ENCODE measurements at places on chromosomes 5 and 9.

- DNase-seq = no peak
These were observed 127.8 kb downstream of the ZNF354C start for GRCh38 chr5:179187681-179188575.

- DNase-seq = no peak
These were observed 5.5 kb downstream of the ANXA2R start for GRCh38 chr5:43034591-43034968.

GRCh38 chr9:122125158-122125508 lies 32.0 kb upstream of the TTLL11 start:
- peak; percentile 90 for DNase-seq

GRCh38 chr5:172395483-172395882 lies 58.8 kb downstream of the SH3PXD2B start:
- DNase-seq = peak; percentile 90

DNA sequence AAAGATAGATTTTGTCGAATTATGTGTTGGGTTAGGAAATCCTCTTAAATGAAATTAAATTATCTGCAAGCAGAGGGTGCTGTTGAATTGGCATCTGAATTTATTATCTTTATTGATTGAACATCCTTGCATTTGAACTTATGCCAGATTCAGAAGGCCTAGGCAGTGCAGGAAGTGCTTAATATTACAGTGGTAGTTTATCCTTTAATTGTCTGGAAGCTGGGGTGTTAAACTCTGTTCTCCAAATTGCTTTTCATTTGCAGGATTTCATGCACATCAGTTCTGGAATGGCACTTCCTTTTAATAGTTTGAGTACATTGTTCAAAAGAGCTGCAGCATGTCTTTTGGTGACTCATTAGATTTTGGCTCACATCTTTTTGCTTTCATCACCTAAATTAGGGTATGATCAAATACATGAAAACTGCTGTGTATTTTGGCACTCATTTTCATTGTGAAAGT lies 186.3 kb downstream of the KDM4C start:
- peak; percentile 62 for DNase-seq

DNA sequence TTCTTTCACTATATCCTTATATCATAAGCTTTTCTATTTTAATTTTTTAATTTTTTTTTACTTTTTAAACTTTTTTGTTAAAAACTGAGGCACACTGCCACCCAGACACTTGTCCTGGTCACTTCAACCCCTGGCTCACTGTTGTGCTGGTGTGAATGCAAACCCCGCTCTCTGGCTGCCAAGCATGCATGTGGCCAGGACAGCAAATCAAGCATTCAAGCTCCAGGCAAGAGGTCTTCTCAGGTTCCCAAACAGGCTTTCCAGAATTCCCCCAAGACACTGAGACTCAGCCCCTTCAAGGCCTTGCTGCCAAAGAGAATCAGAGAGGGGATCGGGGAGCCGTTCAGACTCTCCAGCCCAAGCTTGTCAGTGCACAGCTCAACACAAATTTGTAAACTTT lies 139.9 kb downstream of the FANCC start:
- no peak for DNase-seq

DNA sequence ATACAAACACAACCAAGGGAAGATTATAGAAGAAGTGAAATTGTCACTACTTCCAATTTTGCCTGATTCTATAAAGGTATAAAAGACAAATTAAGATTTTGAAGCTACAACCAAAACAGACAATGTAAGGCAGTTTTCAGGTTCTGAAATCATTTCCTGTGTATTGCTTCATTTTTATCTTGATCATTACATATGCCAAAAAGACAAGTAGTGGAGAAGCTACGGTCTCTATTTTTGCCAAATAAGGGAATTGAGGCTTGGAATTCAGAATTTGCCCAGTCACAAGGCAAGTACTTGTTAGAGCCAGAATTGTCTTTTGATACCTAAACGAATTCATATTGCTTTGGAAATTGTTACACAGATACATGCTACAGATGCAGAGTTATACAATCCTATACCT lies 20.6 kb downstream of the EDIL3 start:
- DNase-seq = peak; percentile 4

DNA sequence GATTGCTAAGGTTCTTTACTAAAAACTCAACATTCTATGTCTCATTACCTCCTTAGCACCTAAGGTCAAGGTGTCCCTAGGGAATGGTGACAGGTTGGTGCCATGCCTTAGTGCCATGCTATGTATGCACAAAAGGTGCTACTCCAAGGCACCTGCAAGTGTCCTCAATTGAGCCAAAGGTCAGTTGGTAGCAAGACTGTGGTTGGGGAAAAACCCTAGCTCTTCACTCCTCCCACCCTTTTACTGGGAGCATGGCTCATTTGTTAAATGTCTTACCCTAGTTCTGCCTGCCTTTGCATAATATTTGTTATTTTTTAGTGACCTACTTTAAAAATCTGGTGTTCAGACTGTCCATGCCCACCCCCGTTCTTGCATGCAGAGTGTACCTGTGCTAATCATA lies 17.0 kb downstream of the ACO1 start:
- no peak for DNase-seq

DNA sequence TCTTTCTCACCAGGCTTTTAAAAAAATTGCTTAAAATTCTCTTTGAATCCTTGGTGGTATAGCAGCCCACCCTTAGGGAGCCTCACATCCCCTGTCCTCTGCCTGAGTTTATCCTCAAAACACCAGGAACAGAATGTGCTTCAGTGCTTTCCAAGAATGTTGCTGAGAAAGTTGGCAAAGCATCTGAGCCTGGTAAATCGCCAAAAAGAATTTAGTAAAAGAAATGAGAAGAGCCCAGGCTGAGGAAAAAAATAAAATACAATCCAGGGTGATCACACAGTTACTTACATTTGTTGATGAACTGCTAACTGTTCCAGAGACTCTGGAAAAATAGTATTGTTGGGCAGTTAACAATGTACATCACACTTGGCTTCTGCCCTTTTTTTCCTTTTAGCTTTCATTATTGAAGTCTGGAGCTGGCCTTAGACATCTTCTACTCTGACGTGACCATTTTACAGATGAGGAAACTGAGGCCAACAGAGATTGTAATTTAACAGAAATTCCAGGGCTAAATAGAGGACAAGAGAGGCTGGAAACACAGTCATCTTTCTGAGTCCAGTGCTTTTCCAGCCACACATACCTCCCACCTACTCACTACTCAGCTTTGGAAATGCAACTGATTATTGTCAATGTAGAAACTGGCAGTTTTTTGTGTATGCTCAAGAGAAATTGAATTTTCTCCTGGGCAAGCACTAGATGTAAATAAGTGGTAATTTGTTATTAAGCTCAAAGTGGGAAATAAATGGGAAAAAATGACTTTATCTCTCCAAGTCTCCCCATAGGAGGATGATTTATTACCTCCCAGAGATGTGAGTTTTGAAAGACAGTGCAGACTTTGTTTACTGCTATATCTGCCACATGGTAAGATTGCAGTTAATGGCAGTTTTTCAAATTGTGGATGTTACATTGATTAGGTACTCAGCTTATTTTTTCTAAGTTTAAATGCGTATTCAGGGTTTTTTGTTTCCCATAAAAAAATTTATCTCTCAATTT lies 86.7 kb upstream of the ALDH1A1 start:
- no peak for DNase-seq

DNA sequence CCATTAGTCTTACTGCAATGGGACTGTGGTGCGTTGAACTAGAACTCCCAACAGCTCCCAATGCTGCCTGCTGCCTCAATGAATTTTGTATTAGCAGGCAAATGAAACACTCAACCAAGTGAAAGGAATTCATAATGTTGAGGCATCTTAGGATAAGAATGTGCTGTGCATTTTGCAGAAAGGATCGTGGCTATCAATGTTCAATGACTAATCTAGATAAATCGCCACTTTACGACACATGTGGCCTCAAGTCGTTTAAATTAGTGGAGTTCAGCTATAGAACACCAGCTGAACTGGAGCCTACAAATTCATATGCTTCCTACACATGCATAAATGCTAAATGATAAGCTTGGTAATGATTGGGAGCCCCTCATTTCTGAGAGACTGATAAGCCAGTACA lies 318.4 kb downstream of the PSAT1 start:
- no peak for DNase-seq

DNA sequence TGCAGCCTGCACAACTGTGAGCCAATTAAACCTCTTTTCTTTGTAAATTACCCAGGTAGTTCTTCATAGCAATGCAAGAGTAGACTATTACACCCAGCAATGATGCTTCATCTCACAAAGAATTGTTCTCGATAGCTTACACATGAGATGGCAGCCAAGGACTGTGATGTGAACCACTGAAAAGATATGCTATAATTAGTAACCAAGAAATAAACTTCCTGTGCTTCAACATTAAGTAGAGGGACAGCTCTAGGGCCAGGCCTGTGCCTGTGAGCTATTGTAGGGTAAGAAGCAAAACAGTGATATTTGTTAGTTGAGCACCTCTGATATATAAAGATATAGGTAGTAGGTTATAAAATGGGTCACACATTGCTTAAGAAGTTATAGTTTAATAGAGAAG lies 41.8 kb upstream of the DPYSL3 start:
- no peak for DNase-seq

- peak; percentile 19 for DNase-seq
These were observed 65.5 kb upstream of the DMRT3 start for GRCh38 chr9:911005-911404.

GRCh38 chr9:974996-975739 lies 1.3 kb upstream of the DMRT3 start:
- no peak for DNase-seq

DNA sequence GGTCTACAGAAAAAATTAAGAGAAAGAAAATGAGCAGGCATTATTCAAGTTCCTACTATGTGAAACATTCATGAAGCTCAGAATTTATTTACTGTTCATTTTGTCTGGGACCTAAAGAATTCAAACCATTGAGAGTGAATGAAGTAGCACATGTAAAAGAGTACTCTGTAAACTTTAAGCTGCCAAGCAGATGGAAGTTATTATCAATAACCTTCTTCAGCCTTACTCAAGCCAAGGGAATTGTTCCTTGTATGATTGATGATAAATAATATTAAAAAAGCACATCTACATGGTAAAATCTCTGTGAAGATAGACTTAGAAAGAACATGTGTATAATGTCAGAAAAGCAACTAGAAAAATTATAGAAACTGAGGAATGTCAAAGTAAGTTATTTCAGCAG lies 17.8 kb upstream of the GLIS3 start:
- DNase-seq = no peak

- peak; percentile 3 for DNase-seq
These were observed at the start of gene MARCHF11 for GRCh38 chr5:16179511-16179935. MARCHF11 (minus strand) TSS chr5:16179791; CDS start chr5:16179575, 216 bp downstream.

DNA sequence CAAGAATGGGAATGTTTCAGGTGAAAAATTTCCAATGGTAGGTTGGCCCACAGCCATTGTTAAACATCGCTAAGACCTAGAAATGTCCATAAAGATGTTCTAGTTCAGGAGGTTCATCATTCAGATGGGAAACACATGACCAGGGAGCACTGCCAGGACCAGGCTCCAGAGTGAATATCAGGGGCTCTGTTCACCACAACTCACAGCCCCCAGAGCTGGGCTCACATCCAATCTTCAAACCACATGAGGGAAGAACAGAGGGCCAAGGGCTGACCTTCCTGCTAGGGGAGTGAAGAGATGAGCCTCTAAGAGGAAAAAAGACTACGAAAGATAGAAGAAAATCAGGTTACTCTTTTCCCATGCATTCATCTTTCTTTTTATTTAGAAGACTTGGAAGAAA lies 205.8 kb downstream of the SEMA5A start:
- no peak for DNase-seq

- no peak for DNase-seq
These were observed 172.2 kb downstream of the HSD17B3 start for GRCh38 chr9:96129747-96130146.

GRCh38 chr9:37284636-37285035 lies 137.9 kb upstream of the GRHPR start:
- DNase-seq = no peak

DNA sequence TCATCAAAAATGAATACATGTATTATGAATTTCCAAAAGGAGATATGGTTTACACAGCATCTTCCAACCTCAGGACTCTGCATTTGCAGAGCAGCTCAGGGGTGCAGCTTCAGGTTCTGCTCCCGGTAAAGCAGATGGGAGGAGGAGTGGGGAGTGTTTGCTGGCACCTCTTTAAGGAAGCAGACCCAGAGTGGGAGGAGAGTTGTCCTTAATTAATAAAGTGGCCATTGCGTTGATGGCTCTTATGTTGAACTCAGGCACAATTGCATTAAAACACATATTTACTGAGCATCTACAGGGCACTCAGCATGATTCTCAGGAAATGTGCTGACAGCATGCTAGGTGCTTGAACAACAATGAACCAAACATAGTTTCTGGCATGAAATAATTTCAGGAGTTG lies 121.0 kb downstream of the PDZD2 start:
- DNase-seq = no peak

GRCh38 chr5:96716716-96717115 lies 54.5 kb downstream of the CAST start:
- DNase-seq = peak; percentile 27

- DNase-seq = no peak
These were observed 53.6 kb downstream of the HMHB1 start for GRCh38 chr5:143865426-143866025.

DNA sequence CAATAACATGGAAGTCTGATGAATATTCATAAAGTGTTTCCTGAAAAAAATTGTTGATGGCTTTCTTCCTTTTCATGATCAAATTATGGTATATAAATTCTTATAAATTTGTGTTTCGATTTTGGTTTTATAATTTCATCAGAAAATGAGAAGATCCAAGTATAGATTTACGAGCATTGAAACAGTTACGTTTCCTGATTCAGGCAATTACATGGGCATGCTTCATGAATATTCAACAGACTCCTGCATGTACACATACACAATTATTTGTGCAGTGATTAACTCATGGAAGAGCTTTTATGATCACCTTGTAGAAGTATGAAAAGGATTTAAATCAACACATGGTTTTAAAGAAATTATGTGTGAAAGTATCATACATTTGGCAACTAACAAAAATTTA lies 136.7 kb downstream of the MPDZ start:
- no peak for DNase-seq

DNA sequence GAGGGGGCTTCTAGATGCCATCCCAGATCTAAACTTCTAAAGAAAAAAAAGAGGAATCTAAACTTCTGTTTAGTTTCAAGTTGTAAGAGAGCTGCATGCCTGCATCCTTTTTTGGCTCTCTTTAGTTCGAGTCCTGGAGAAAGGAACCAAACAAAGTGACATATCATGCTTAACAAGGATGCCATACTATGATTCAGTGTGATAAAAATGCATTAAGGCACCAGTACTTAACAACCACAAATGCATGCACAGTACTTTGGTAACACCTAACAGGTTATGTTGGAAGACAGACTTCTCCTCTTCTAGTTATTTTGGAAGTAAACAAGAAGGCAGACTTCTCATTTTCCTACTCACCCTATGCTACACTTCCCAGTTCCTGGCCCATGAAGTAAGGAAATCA lies 27.3 kb downstream of the NME5 start:
- no peak for DNase-seq

GRCh38 chr5:114362197-114362976 lies 517 bp downstream of the KCNN2 start:
- peak; percentile 12 for DNase-seq

DNA sequence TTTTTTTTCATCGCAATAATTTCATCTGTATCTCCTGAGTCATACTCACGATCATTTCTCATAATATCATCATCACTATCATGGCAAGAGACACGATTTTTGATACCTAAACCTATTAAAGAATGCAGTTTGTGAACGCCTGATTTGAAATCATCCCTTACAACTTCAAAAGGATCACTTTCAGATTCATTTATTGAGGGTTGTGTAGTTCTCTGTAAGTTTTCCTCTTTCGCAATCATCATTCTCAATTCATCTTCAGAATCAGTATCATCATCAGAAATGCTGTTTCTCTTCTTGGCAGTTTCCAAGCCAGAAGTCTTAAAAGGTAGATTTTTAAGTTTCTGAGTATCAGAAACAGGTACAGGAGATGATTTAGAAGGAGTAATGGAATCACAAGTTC lies 9.7 kb downstream of the NOL8 start:
- DNase-seq = no peak
